ENCODE measurements at places on chromosomes 1 and 21.
A peak's percentile ranks its signal among the peaks of the same experiment; 100 is the strongest.

DNA sequence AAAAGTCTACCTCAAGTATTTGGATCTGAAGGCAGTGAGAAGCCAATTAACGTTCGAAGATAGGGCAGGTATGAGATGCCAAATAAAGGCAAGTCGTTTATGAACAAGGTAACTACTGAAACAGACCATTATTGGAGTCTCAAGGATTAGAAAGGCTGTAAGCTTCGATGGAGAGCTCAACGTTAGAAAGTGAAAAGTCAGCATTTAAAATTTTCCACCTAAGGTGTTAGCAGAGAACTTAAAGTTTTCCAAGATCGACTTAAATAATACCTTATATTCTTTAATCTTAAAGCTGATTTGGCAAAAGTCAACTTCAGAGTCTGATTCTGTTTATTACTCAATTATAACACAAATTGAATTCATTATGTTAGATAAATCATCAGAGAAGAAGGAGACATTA lies 28.1 kb downstream of the CLDN17 start:
- DNase-seq = no peak

DNA sequence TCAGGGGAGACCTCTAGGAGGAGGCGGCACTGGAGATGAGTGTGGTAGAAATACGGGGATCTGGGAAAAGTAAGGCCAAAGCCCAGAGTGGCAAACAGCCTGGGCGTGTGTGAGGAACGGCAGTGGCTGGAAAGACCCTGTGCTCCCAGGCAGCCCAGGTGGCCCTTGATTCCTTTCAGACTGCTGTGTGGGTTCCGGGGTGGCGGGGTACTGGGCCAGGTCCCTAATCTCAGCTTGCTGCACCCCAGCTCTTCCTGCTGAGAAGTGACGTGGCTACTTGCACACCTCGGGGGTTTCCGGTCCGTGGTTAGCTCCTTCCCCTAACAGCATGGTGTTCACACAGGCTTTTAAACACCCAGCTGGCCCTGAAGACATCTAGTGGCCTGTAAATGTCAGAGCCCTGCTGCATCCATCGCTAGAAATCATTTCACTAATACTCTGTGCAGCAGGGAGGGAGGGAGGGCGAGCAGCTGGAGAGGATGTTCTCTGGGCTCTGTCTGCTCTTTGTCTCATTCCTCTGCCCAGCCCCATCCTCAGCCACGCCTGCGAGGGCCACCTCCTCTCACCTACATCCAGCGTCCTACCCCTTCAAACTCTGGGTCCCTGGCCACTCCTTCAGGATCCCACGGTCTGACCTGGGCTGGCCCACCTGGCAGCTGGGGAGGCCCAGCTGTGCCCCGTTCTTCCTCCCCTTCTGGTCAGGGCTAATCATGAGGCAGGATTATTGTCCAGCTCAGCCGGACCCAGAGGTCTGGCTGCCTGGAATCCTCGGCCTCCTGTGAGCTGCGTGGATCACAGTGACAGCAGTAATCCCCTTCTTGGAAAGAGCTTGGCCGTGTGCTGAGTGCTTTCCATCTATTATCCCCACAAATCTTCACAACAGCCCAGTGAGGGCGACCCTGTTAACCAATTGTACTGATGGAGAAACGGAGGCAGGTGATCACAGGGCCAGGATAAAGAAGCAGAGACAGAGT lies 7.2 kb downstream of the ZDHHC18 start:
- DNase-seq = peak; percentile 48

- no peak for DNase-seq
Measured at GRCh38 chr21:28913071-28913470, 79.6 kb downstream of the LTN1 start.

- DNase-seq = no peak
Measured at GRCh38 chr1:74266001-74266400, 30.8 kb downstream of the TNNI3K start.

- DNase-seq = no peak
Measured at GRCh38 chr1:36339215-36339614, 15.8 kb upstream of the EVA1B start.

GRCh38 chr1:236702791-236703394 lies 16.6 kb downstream of the ACTN2 start:
- no peak for DNase-seq

- DNase-seq = no peak
Measured at GRCh38 chr1:227885648-227886502, 61.9 kb downstream of the WNT9A start.

DNA sequence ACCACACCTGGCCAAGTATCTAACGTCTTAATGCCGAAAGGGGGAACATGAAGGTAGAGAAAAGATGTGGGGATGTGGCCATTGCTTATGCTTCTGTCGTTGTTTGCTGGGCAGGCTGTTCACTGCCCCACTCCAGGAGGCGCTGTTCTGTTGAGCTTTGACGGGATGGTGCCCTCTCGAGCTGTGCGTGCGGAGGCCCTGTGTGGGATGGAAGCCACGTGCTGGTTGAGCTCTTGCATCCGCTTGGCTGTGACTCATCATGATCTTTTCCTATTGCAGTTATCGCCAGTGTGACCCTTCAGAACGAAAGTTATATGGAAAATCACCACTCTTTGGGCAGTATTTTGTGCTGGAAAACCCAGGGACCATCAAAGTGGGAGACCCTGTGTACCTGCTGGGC lies 26.3 kb downstream of the MTARC1 start:
- DNase-seq = no peak

- no peak for DNase-seq
Measured at GRCh38 chr1:32100807-32101708, 6.8 kb upstream of the KPNA6 start.

- DNase-seq = no peak
Measured at GRCh38 chr1:179190861-179191260, 38.6 kb downstream of the ABL2 start.
